Esophagus mucosa (tissue), 1 donor: ENCODE measurements at places on chromosomes 5 and 9. TPM values are rescaled to one million over a fixed set of nuclear protein-coding genes. Genes with fewer than 3 reads are reported as not detected.

- ATAC-seq: no peak
Measured at GRCh38 chr5:174140452-174141020, 95.0 kb downstream of the NSG2 start.

DNA sequence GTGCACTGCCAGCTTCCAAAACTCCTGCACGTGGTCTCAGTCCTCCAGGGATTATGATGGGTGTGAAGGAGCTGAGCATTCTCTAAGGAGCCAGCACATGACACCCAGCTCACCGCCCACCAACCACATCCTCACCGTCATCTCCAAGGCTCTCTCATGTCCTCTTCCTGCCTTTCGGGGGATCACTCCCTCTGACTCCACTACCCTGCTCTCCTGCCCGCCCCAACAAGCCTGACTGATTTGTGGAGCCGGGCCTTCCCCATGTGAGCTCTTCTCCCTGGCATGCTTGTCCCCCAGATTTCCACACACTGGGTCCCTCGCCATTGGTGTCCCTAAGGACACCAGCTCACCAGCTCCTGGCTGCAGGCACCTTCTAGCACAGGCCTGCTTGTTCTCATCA, 1.9 kb downstream of the ABO start:
- no peak for ATAC-seq

- ATAC-seq: peak; percentile 67
Measured at GRCh38 chr5:168612996-168613395, 33.8 kb upstream of the PANK3 start.

CRHBP gene
- 0.36 TPM for total RNA-seq

ADAMTSL2 gene
- total RNA-seq: 0.88 TPM

GRCh38 chr9:116316246-116316645, 162.7 kb downstream of the PAPPA start:
- ATAC-seq: no peak

LSM11 gene
- total RNA-seq: 2.0 TPM
